Endodermal cell (in vitro differentiated cells): ENCODE measurements at places on chromosomes 2 and 18. TPM values are rescaled to one million over a fixed set of nuclear protein-coding genes. Genes with fewer than 3 reads are reported as not detected.

The GKN1 gene
- not detected in 3 replicates for total RNA-seq

The CRYGD gene
- total RNA-seq: 2.2 and 3.3 TPM in 2 replicates

The CERKL gene
- 0.31 TPM in 1 of 2 replicates, not detected in the other for total RNA-seq

The IFIH1 gene
- total RNA-seq: 0.13 and 0.18 TPM in 2 replicates

The SIX2 gene
- total RNA-seq: not detected in 2 replicates

The GREB1 gene
- total RNA-seq: 85.3 to 174 TPM (median 86.4 TPM) in 3 replicates

The NHEJ1 gene
- 22.6 and 27.4 TPM in 2 replicates for total RNA-seq

The GPN1 gene
- 45.0 to 49.6 TPM (median 49.5 TPM) in 3 replicates for total RNA-seq

The SERPINB3 gene
- total RNA-seq: 0.25 TPM in 1 of 2 replicates, not detected in the other

The POMC gene
- total RNA-seq: 12.4 and 14.5 TPM in 2 replicates

The TPO gene
- total RNA-seq: not detected in 2 replicates

The SLC14A1 gene
- not detected in 2 replicates for total RNA-seq

The VAMP8 gene
- total RNA-seq: 146 and 148 TPM in 2 replicates

The PSMA8 gene
- total RNA-seq: not detected in 3 replicates

DNA sequence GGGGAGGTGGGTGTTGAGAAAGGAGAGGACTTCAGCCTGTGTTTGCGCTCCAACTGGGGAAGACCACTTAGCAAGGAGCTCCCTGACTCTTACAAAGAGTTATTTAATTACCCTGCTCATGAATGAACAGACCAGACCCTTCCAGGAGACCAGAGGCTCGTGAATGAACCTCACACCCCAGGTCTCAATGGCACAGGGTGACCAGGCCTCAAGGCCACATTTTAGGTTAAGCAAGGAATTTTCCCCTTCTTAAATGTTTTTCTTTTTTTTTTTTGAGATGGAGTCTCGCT lies 25.3 kb downstream of the SMAD7 start:
- no peak for DNase-seq

DNA sequence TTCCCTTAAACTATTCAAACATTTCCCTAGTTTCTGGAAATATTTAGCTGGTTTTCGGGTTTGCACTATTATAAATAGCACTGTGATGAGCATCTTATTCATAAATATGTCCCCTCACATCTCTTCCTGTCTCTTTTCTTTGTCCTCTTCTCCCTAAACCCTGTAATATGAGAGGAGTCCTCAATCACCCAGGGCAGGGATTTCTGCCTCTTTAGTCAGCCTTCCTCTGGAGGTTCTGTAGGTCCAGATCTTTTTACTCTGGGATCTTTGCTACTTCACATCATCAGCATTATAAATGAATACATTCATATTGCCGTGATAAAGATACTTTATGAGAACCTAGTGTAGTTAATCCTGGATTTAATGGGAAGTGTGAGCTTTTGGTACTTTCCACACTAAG lies 87.9 kb upstream of the TTN start:
- DNase-seq: no peak

DNA sequence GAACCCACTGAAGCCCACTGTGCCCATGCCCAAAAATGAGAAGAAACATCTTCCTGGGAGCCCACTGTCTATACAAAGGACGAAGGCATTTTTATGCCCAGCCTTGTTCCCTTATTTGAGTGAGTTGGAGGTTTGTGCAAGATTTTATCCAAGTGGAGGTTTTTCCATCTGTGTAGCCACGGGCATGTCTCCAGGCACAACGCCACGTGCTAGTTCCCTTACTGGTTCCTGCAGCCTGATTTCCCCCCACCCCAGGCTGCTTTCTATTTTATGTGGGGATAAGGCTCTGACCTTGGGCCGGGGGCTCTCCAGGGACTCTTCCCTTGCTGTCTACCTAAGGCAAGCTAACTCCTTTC lies 22.2 kb upstream of the TXNL4A start:
- no peak for DNase-seq

DNA sequence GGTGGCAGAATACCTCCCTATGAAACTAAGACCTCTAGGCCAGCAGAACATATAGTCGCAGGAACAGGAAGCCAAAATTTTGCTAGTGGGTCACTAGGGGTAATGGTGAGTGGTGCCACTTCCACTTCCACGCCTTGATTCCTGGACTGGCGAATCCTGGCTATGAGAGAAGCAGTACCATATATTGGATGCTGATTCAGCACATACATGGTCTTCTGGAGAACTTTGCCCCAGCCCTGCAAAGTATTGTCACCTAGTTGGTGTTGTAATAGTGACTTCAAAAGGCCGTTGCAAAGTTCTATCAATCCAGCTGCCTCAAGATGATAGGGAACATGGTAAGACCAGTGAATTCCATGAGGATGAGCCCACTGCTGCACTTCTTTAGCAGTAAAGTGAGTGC lies 769.8 kb upstream of the GYPC start:
- DNase-seq: no peak

DNA sequence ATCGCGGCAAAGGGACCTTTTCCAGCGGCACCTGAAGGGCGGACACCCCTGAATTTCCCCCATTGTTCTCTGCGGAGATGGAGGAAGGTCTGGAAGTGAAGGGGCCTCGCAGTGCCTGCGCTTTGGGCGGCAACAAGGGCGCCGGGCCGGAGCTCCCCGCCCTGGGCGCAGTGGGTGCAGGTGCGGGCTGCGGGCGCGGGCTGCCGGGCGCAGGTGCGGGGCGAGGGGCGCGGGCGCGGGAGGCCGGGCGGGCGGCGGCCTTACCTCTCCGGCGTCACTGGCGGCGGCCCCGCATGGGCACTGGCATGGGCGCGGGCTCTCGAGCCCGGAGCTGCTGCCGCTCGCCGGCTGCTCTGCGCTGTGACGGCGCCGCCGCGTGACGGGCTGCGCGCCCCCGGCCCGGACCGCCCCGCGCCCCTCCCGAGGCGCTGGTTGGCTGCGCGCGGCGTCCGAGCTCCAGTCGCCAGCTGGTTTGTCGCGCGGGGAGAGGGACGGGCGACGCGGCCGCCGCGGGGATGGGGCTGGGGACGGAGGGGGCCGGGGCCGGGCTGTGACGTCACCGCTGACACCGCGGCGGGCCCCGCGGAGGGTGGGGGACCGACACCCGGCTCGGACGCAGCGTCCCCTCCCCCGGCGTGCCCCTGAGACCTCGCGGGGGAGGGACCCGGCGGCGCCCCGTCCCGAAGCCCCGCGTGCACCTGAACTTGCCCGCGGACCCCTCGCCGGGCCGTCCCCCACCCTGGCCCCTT lies at the start of gene KIF1A:
KIF1A (minus strand) TSS at position 362 of the 749 bp plus-strand sequence. CDS start 22,467 bp downstream, outside the sequence.
- DNase-seq: peak; percentile 91

GRCh38 chr2:191686066-191686465 lies 8.1 kb downstream of the NABP1 start:
- DNase-seq: no peak

- DNase-seq: no peak
These were observed 108.8 kb downstream of the SLC4A10 start for GRCh38 chr2:161733025-161733424.

DNA sequence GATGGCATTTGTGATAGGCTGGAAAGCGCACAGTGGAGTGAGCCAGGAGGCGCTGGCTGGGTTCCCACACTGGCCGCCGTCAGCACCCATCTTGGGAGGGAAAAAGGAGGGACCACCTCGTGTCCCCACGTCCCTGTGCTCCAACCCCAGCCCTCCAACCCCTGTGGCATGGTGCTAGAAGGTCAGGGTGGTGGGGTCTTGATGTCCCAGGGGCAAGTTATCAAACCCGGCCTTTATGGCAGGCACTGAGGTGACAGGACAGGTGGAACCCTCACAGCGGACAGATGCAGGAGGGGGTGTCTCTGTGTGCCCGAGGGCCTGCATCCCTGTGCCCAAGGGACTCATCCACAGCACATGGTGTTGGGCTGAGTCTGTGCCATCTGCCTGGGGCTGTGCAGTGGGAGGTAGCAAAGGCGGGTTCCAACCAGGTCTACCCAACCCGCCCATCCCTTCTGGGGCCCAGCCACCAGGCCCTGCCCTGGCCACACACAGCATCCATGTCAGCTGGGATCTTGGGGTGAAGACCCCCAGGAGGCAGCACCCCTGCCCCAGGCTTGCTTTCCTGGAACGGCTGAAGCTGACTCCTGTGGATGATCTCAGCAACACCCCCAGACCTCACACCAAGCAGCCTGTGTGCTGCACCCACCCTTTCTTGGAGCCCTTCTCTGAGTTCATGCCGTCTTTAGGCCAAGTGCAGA lies 246.1 kb downstream of the NDUFA10 start:
- DNase-seq: peak; percentile 26

- peak; percentile 69 for DNase-seq
These were observed at the start of gene LONRF2 for GRCh38 chr2:100321866-100322820. Gene LONRF2 (minus strand): TSS chr2:100322501. CDS start chr2:100322093, 408 bp downstream.

- DNase-seq: peak; percentile 33
These were observed at the start of gene SLC14A1 for GRCh38 chr18:45723567-45724355. Gene SLC14A1 (plus strand): TSS chr18:45724181. CDS start chr18:45730321, 6,140 bp downstream.

DNA sequence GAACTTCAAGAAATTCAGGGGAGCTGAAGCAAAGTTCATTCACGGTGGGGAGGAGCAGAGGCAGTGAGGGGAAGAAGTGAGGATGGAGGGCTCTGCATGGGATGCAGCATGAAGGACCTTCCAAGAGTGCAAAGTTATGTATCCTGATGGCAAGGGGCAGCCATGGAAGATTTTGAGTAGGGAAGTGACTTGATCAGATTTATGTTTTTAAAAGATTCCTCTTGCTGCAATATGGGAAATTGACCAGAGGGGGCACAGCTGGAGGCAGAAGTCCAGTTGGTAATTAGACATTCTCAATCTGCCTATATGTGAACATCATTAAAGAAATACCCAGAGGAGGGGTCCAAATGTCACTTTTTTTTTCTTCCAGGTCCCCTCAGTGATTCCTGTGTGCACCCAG lies 21.5 kb upstream of the ANXA4 start:
- DNase-seq: no peak

DNA sequence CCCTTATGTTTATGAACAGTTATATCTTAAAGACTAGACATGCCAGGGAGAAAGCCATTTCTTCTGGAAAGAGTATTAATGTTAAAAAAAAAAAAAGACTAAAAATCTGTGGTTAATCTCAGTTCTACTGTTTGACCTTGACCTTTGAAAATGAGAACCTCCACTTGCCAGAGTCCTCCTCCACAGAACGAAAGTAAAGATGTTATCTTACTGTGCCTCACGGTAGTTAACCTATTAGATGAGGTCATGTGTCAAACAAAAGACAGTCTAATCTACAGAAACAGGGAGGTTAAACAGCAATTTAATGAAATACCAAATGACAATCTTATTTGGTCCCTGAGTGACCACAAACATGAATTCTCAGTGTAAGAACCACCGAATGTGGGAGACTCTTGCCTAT lies 51.2 kb downstream of the SLC14A2 start:
- no peak for DNase-seq

DNA sequence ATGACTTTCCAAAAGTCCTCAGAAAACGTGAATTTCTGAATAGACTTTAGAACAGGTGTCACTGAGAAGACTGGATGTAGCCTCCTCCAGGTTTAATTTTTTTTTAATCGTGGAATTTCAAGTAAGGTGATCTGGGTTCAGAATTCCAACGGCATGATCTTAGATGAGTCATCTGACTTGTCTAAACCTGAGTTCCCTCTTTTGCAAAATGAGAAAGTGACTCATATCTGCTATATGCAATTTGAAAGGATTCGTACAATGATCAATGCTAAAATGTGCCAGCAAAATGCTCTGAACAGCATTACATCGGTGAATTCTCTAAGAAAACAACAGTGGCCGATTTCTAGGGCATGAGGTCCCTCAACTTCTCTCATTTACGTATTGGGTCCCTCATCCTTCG lies 69.1 kb upstream of the ZNF516 start:
- DNase-seq: no peak

- DNase-seq: no peak
These were observed 31.5 kb upstream of the PTPRM start for GRCh38 chr18:7535436-7536205.

GRCh38 chr2:3142961-3143571 lies 234.6 kb downstream of the EIPR1 start:
- peak; percentile 30 for DNase-seq

GRCh38 chr2:207815254-207815653 lies 45.5 kb upstream of the FZD5 start:
- DNase-seq: no peak

DNA sequence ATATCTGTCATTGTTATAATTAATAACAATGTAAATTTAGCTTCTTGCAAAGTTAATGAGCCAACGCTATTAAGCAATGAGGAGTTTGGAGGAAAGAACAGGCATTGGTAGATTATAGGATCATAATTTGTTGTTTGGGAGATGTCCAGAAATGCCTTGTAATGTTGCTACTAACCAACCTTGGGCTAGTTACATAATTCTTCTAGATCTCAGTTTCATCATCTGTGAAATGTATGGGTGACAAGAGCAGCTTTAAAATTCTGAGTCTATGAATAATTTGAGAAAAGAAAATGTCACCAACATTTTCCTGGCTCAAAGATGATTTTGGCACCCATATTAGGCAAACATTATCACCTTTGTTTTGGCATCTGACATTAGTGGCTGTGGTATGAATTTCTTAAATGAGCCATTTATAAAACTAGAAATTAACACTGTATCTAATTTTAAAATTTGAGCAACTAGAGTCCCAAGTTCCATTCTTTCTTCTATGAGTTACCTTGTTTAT lies 2.9 kb downstream of the TMEM178A start:
- no peak for DNase-seq

DNA sequence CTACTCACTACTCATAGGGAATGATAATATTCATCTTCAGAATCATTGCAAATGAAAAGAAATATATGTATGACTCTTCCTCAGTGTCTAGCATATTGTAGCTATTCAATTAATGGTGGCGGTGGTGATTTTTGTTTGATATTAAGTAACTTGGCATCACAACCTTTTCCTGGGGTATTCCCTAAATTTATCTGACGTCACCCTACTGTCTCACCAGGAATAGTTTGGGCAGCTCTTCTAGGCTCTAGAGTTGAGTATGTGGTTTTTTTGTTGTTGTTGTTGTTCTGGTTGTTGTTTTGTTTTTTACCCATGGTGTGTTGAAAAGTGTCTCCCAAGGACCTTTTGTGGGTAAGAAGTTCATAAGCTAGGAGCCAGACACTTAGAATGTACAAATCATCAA lies 1320.3 kb upstream of the LRRTM1 start:
- DNase-seq: no peak

- peak; percentile 70 for DNase-seq
These were observed 335.3 kb downstream of the RIT2 start for GRCh38 chr18:42780171-42780570.

DNA sequence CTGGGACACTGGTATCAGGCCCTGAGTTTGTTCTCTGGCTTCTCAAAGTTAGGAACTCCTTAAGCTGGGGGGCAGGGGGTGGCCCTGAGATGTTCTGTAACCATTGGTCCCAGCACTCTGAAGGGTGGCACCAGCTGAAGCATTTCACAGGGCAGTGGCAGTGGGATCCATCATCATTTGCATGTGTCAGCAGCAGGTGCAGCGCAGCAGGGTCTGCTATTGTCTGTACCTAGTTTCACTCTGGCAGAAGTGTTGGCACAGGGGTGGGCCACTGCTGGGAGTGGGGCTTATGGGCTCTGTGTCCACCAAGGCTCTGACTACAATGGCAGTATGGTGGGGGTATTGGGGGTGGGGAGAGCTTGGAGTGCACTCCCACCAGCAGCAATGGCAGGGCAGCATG lies 460.4 kb upstream of the ZNF804A start:
- no peak for DNase-seq

GRCh38 chr2:37367984-37368383 lies 23.6 kb downstream of the QPCT start:
- peak; percentile 3 for DNase-seq
